Glomerular endothelial cell (primary cell): ENCODE measurements at places on chromosomes 16 and 17.

- DNase-seq: no peak
Observed at GRCh38 chr16:675884-676564, 553 bp downstream of the RHBDL1 start.

- DNase-seq: no peak
Observed at GRCh38 chr16:53741546-53741945, 37.6 kb downstream of the FTO start.

- DNase-seq: no peak
Observed at GRCh38 chr16:89388536-89388935, 101.8 kb downstream of the ANKRD11 start.

DNA sequence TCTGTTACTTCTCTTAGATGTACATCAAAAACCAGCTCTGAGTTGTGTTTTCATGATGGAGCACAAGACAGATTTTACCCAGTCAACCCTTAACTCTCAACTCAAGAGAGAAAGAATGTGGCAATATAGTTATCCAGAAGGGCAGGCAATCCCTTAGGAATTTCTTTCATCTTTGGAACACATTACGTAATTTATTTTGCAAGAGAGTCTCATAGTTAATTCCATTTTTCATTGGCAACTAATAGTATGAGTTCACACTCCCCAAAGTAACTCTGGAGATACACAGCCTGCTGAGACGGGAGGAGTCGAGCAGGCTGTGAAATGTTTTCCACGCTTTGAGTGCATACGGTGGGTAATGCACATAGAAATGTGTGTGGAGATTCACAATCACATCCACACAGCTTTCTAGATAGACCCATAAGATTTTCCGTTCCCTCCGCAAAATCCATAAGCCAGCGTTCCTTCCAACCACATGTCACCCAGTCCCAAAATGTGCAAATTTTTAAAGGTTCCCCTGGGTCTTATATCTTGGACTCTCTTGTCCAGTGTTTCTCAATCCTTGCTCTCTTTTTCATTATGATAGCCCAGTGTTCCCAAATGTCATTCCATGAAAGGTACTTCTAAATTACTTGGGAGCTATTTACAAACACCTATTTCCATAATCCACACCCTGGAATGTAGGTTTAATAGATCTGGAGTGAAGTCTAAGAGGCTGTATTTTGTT lies 8.4 kb upstream of the CDRT4 start:
- DNase-seq: no peak

GRCh38 chr16:2753733-2754020 lies 1.2 kb downstream of the SRRM2 start:
- DNase-seq: no peak

- DNase-seq: no peak
Observed at GRCh38 chr17:76738468-76738850, 540 bp downstream of the MFSD11 start.

GRCh38 chr16:86145669-86146068 lies 246.7 kb downstream of the IRF8 start:
- DNase-seq: no peak

DNA sequence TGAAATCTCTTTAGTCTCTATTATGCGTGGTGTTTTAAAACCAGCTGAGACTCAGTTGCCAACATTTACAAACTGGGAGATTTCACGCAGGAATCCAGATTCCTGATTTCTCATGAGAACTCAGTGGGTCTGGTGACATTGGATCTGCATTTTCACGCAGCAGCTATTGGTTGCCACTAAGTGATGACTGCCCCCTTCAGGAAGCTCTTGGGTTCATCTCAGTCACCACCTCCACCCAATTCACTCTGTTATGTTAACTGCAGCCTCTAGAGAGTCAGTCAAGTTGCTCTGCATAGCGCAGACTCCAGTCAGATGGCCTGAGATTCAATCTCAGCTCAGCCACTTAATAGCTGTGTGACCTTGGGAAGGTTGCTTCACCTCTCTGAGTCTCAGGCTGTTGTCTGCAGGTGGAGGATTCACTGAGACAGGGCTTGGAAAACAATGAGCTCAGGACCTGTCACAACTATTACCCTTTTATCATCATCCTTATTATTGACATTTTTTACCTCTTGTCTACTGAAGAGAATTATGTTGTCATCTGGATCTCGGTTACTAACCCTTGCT lies 6.4 kb downstream of the SHISA9 start:
- no peak for DNase-seq

DNA sequence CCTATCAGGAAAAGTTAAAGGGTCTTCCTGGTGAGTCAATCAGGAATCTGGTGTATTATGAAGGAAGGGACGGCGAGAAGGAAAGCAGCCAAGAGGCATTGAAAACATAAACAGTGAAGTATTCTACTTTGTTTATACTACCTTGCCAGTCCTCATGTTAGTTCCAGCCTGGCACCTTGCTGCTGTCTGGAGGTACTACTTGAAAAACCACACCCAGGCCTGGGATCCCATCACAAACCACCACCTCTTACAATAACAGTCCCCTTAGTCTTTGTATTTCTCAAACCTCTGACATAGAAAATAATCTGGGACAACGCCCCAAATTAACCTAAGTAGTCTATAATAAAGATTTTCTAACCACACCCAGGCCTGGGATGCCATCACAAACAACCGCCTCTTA lies 676.7 kb upstream of the SOX9 start:
- no peak for DNase-seq

DNA sequence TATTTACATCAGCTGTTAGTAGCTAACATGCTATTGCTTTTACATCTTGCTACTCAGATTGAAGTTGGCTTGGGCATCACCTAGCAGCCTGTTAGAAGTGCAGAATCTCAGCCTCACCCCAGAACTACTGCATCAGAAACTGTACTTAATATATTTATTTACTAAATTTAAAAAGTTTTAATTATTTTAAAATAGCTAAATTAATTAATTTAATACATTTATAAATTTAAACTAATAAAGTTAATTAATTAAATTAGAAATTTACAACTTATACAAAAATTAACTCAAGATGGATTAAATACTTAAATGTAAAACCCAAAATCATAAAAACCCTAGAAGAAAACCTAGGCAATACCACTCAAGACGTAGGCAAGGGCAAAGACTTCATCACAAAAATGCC lies 38.9 kb upstream of the GNA13 start:
- no peak for DNase-seq

GRCh38 chr16:35306915-35307314 lies 1847.5 kb downstream of the TP53TG3F start:
- DNase-seq: no peak

- DNase-seq: peak; percentile 42
Observed at GRCh38 chr16:58459344-58460218, 40.4 kb upstream of the NDRG4 start.

- no peak for DNase-seq
Observed at GRCh38 chr17:31008374-31009041, 37.7 kb downstream of the RNF135 start.

DNA sequence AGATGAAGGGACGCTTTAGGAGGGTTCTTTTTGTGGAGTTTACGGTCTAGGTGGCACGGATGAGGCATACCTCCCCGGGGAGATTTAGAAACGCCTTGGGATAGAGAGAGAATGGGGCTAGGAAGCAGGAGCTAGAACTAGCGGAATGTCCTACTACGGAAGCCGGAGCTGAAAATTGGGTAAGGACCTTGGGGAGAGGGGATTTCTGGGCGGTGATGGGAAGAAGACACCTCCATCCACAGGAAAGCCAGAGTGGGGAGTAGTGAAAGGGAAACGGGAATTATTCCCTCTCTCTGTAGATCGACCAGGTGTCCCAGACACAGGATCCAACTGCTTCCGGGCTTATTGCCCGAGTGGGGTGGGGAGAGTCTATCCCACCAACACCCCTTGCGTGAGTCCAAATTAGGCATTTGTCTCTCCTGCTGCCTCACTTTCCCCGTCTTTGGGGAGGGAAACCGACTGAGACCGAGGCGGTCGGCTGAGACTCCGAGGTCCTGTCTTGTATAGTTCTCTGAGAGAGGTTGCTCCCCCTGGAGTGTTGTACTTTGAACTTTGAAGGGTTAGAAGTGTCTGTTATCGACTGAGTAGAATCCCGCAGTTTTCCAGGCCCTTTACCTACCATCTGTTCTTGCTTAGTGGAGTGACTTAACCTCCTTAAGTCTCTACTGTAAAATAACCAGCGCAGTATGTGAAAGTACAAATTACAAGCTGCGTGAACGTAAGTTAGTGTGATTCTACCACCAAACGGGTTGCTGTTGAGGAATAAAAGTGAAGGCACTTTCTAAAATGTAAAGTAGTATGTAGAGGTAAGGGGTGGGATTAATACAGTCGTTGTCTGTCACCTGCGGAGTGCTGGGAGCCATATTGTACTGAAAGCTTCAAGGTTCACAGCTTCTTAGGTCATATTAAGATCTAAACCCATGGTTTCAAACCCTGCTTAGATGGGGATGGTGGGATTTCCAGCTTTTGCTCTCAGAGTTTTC lies 1.0 kb downstream of the RSPRY1 start:
- no peak for DNase-seq

DNA sequence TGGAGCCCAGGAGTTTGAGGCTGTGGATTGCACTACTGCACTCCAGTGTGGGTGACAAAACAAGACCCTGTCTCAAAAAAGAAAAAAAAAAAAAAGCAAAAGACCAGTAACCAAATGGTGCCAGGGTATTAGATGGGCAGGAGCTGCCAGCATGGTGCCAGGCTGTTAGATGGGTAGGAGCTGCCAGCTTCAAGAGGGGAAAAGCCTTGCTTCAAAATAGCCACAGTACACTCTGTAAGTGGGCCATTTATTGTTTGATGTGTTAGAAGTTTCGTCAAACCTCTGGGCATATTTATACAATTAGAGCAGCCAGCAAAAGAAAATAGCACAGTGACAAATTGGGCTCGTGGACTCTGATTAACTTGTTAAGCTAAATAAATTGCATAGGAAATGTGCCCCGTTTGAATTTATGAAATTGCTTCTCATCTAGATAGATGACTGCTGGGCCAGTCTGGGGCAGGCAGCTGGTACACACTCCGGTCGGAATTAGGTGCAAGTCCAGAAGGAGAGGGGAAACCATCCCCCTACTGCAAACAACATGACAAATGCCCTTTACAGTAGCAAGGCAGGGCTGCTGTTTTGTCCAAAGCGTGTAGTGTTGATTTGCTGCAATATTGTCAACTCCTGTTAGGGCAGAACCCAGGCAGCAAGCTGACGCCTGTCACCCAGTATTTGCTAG lies 126.3 kb upstream of the IRX3 start:
- no peak for DNase-seq

DNA sequence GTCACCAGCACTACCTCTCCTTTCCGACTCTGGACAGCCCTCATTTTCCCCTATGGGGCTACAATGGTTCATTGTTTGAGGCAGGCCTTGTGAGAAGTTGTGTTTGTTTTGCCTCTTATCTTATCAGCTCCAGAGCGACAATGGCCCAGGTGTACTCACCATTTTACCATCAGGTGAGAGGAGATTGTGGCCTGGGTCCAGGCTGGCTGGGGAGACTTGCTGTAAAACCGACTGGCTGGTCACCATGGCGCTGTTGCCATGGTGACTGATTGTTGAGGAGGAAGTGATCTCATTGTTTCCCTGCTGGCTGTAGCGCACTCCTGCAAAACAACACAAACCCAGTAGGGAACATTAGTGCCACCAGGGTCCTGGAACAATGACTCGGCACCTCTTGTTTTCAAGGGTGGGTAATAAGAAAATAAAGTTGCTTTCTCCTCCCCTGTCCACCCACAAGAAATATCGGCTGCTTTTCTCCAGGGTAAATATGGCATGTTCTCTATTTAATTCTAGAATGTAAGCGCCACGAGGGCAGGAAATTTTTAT lies 34.4 kb downstream of the HNF1B start:
- peak; percentile 66 for DNase-seq

- DNase-seq: no peak
Observed at GRCh38 chr16:13630374-13630773, 289.6 kb upstream of the ERCC4 start.

DNA sequence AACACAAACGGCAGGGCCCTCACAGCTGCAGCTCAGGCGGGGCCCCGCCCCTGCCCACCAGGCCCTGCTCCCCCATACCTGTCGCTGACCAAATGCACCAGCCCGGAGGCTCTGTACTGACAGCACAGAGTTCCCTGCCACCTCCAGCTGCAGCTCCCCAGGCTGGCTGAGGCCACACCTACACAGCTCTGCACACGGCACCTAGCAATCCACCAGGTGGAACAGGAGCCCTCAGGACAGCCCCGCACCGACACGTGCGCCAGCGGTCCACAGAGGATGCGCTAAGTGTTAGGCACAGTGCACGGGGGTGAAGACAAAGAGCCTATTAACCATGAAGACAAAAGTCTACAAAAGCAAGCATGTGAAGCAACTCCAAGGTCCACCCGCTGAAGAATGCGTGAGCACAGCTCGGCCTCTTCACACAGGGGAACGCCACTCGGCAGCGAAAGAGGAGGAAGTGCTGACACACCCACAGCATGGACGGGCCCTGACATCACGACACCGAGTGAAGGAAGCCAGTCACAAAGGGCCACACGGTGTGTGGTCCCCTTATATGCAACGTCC lies 5.4 kb downstream of the ZCCHC14 start:
- no peak for DNase-seq

DNA sequence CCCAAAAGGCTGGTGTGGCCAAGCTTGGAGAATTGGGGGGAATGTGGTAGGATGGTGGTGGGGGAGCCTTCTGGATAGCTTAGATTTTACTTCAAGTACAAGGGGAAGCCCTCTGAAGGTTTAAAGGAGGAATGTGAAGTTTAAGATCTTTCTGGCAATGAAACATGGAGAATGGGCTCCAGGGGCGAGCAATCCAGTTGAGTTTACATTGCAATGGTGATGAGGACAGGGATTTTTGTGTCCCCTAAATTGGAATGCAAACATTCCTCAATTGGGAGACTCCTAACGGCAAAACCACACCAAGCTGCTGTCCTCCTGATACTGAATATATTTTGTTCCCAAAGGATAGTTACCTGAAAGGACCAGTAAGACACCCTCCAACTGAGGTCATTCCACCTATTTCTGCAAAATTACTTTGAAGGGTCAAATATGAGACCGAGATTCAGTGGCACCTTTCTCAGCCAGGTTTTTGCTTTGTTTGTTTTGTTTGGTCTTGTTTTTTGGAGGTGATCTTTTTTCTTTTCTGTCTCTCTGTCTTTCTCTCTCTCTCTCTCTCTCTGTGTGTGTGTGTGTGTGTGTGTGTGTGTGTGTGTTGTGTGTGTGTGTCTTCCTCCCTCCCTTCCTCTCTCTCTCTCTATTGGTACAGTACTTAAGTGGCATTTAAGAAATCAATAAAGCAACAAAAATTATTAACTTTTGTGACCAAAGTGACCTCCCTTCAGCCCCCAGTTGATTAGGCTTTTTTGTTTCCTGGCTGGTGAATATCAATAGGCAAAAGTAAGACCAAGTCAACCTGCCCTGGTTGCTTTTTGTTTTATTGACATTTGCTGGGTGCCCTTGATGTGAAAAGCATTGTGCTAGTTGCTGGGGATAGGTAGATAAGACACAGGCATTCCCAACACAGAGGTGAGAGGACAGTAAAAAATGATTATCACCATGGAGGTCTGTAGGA lies 16.4 kb upstream of the TAT start:
- no peak for DNase-seq

GRCh38 chr16:19382084-19382801 lies 35.4 kb upstream of the TMC5 start:
- DNase-seq: no peak

DNA sequence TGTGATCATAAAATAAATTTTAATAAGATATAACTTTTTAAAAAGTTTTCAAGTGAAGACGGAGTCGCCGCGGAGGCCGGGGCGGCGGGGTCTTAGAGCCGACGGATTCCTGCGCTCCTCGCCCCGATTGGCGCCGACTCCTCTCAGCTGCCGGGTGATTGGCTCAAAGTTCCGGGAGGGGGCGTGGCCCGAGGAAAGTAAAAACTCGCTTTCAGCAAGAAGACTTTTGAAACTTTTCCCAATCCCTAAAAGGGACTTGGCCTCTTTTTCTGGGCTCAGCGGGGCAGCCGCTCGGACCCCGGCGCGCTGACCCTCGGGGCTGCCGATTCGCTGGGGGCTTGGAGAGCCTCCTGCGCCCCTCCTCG lies at the start of gene FOXC2:
Gene FOXC2 (plus strand): TSS at position 229 of the 365 bp plus-strand sequence. CDS start 507 bp downstream, outside the sequence.
- DNase-seq: no peak
